Stimulated activated CD8-positive, alpha-beta memory T cell treated with anti-CD3 and anti-CD28 coated beads, Interleukin-7, amount 100 ng/mL, for 48 hours (primary cell): ENCODE measurements at places on chromosomes 6 and 20.

DNA sequence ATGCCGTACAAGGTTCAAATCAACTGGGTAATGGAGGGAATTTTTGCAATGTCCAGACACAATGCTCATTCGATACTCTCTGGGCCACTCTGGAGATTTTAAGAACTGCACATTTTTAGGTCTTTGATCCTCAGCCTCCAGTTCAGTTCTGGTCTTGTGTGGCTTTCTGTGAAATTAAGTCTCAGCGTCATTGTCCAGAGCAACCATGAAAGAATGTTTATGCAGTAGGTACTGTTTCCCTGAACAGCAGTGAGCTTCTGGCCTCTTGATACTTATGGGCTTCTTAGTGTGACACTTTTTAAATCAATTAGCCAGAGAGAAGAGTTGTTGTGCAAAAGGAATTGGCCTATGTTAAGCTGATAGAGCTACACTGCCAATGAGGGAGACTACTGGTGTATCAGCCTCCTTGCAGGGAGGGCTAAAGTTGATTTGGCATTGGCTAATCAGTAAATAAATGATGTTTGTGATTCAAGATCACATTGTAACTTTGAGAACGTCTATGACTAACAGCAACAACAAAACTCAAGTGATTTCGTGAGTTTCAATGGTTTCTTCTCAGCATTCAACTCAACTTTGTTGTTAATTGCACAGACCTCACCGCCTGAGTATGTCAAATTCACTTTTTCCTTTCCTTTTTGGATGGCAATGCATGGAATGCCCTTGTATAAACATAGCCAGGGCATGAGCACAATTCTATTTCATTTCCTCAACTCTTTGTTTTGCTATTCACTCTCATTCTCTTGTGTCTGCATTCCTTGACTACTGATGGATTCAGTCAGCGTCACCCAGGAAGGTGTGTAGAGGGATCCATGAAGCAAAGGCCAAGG lies 85.1 kb downstream of the GJA1 start:
- DNase-seq = no peak

DNA sequence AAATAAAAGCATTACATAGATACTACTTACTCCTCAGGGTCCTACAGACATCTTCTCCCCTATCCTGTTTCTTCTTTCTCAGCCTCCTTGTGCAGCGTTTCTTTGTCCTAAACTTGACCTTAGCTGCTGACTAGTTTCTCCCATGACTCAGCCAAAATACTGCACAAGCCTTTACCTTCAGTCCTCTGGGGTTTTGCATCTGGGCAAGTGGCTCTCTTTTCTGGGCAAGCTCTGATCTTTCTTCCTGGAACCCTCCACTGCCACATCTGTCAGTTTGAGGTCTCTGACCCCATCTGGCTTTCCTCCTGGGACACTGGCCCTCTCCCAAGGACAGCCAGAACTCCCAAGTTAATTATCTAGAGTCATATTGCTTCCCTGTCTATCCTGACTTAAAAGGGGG lies 838.4 kb downstream of the DHX35 start:
- no peak for DNase-seq

DNA sequence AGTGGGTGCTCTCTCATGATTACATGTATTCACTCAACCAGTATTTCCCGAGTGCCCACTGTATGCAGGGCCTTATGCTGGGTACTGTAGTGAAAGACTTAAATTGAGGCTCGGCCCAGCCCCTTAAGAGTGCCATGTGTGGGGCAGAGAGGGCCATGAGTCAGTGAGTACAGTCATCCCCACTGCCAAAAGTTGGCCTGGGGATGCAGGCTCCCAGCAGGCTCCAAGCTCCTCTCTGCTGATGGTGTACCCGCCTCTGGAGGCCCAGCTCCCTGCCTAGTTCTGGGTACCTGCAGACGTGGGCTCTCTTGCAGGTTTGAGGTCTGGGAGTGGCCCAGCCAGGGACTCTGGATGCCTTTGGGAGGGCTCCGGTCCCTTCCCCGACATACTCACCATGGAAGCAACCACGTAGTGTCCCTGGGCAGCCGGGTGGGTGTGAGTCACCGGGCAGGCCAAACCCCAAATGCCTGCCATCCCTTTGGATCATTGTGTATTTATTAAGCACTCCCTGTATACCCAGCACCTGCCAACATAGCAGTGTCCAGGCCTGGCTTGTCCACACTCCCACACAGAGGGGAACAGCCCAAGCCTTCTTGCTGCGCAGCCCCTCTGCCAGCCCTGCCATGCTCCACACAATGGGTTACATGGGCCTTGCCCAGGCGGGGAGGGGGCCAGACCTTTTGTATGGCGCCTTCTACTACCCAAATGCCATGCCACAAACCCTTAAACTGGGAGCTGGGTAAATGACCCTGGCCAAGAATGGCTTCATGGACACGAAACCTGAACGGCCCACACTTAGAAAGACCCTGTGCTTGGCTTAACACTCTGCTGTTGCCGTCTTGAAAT lies 153.6 kb downstream of the VEGFA start:
- DNase-seq = no peak

GRCh38 chr6:125753218-125753936 lies 3.9 kb downstream of the HEY2 start:
- no peak for DNase-seq

- DNase-seq = no peak
These were observed 175.1 kb upstream of the JAG1 start for GRCh38 chr20:10848810-10849370.

DNA sequence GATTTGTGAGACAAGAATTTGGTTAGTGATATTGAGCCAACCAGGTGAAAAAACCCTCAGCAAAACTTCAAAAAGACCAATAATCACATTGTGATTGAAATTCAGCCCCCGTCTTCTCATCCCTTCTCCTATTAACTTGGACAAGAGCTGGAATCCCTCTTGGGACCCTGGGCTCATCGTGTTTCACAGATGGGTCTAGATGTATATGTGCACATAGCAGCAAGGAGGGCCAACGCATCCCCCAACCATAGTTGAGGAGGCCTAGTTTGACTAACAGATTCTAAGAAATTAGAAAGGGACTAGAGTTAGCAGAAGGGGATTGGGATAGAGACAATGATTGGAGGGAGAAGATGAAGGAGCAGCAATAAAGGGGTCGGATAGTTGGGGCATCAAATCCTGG lies 19.8 kb upstream of the LRFN2 start:
- DNase-seq = no peak

DNA sequence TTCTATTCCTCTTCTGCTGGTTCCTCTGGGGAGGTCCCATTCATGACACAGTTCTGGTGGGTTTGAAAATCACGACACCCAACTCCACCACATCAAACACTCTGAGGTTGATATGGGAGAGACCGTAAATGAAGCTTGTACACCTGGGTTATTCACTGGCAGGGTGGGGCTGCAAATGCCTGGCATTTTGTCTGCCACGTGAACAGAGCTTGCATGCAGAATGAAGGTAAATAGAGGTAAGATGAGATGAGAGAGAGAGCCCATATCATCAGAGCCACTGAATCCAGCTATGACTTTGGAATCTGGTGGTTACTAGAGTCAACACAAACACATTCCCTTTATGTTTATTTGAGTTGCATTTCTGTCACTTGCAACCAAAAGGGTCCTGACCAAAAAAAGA lies 97.4 kb downstream of the BANF2 start:
- DNase-seq = no peak

GRCh38 chr6:14211562-14211942 lies 94.0 kb downstream of the CD83 start:
- DNase-seq = no peak

DNA sequence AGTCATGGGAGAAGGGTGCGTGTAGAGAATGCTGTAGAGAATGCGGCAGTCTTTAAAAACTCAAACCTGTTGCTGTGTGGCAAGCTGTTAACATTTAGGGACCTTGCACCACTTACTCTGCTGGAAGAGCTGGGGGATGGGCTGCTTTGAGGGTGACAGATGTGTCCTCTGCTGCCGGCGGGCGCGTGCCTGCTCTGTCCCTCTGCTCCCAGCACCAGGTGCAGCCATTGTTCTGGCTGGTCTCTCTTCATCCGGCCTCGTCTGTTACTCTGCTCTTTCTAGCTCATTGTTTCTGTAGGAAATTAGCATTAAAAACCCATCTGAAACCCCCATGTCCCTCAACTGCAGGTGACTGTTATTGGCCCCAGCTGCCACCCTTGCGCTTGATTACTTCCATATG lies 78.5 kb downstream of the CBFA2T2 start:
- no peak for DNase-seq

- DNase-seq = no peak
These were observed 198.0 kb upstream of the RAB32 start for GRCh38 chr6:146345598-146345997.

DNA sequence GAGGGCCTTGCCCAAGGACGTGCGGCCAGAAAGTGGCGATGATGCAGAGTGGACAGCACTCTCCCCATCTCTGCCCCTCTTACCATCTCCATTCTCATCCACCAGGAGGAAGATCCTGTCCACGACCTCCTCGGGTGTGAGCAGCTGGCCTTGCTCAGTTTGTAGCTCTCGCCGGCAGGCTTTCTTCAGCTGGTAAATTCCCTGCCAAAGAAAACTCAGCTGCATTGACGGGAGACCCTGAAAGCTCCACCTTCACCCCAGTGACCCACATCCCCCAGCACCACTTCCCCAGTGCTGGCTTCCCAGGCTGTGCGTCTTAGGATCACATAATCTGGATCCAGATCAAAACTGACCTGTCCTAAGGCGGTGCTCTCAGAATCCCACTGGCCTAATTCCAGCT lies 9.2 kb downstream of the GUCA1B start:
- DNase-seq = no peak

DNA sequence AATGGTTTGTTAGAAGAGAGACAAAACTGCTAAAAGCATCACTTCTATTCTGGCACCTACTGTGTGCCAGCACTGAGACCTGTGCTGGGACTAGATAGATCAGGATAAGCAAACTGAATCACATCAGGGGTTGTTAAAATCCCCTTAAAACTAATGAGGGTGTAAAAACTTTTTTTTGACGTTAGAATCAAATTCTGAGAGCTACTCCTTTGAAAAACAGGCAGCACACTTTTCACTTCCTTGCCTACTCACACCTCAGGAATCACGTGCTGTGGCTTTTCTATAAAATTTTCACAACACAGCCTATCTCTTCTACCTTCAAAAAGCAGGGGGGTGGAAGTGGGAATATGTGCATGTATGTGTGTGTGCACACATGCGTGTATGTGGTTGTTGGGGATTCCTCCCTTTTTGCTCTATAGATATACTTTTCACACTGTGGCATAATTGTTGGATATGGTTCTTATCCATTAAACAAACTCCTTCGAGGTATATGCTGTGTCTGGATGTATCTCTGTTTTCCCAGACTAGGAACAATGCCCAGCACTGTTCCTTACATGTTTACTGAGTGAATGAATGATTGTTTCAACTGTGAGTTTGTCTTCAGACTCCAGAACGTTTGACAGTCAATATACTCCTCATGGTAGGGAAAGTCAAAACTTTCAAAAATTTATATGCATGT lies 105.4 kb downstream of the FYN start:
- DNase-seq = no peak

DNA sequence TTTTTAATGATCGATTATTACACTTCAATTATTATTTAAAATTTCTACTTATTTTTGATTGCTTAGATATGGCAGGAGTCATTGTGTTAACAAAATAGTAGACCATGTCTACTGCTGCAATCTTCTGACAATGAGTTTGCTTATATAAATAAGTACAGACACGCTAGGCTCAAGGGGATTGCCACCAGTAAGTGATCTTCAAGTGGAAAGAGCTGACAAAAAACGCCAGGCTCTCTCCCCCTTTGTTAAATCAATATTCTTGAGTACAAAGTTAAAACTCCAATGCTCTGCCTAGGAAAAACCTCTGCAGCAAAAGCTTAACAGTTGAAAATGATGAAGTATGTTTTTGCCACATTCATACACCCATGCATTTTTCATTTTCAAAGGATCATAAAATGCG lies 738.1 kb downstream of the HDGFL1 start:
- DNase-seq = no peak

GRCh38 chr6:114521926-114522325 lies 179.1 kb upstream of the HS3ST5 start:
- no peak for DNase-seq

- DNase-seq = no peak
These were observed 22.3 kb upstream of the THEMIS start for GRCh38 chr6:127923135-127923534.

GRCh38 chr6:43211955-43212354 lies 17.3 kb downstream of the DNPH1 start:
- DNase-seq = no peak

GRCh38 chr6:136171231-136171630 lies 78.9 kb downstream of the MTFR2 start:
- no peak for DNase-seq

GRCh38 chr6:77656999-77657764 lies 4.3 kb downstream of the MEI4 start:
- DNase-seq = no peak

GRCh38 chr6:129516005-129516404 lies 194.0 kb downstream of the ARHGAP18 start:
- no peak for DNase-seq

DNA sequence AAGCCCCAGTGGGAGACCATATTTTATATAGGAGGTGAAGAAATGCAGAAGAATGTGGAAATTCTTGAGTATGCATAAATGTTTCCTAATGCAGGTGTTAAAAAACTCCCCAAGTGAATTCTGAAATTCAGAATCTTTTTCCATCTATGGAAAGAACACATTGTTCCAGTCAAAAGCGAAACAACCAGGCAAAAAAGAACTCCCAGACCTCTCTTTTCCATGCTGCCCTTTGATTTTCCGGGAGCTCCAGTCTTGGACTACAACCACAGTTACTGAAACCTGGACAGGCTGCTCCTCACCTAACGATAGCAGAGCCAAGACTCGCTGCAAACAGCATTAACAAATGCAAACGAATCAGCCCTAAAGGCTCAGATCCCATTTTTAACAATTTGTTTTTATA lies 108.7 kb upstream of the CNKSR3 start:
- DNase-seq = no peak

- no peak for DNase-seq
These were observed 35.2 kb downstream of the HFE start for GRCh38 chr6:26122402-26122792.

DNA sequence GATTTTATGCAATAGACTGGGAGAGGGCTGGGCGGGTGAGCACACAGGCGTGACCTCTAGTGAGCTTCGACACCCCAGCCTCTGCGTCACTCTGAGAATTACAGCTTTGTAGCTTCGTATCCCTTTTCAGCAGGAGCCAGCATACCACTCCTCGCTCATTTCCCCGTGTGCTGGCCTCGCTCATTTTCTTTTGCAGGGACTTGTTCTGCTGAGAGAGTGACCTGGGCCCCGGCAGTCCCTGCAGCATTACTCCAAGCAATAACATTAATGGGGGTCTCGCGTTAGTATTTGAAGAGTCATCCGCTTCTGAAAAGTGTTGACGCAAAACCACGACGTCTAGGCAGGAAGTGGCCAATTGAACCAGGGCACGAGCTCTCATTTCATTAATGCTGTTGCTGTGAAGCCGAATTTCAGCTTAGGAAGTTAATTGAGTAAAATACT lies 193.7 kb downstream of the QKI start:
- DNase-seq = no peak

GRCh38 chr20:53814060-53814459 lies 220.4 kb upstream of the ZNF217 start:
- DNase-seq = no peak

- no peak for DNase-seq
These were observed 86.8 kb downstream of the GPR6 start for GRCh38 chr6:110064744-110065524.
